T-cell (primary cell): ENCODE measurements at places on chromosomes 1 and 21.
A peak's percentile ranks its signal among the peaks of the same experiment; 100 is the strongest.

DNA sequence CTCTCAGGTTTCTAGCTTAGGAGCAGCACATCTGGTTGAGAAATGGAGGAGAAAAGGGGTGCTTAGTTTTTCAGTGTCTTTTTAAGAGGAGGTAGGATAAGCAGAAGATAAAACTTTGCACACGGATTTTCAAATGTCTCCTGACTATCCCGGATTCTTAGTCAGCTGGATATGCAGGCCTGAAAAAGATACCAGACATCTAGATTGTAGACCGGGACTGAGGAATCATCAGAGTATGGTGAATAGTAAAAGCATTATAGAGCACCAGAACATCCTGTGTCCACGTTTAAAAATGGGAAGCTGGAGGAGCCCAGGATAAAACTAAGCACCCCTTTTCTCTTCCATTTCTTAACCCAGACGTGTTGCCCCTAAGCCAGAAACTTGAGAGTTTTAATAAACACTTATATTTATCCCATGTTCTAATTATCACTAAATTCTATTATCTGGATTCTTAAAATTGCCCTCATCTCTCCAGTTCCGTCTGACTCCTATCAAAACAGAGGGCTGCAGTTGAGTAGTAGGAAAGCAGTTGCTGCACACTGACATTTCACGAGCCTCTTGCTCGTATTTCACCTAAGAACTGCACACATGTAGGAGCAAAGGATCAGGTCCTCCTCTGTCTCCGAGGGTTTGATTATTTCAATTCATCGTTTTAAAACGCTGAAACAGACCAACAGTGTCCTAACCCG is 609 bp downstream of the PIGK start:
- no peak for DNase-seq

GRCh38 chr1:57603696-57604095 is 179.8 kb upstream of the DAB1 start:
- no peak for DNase-seq

DNA sequence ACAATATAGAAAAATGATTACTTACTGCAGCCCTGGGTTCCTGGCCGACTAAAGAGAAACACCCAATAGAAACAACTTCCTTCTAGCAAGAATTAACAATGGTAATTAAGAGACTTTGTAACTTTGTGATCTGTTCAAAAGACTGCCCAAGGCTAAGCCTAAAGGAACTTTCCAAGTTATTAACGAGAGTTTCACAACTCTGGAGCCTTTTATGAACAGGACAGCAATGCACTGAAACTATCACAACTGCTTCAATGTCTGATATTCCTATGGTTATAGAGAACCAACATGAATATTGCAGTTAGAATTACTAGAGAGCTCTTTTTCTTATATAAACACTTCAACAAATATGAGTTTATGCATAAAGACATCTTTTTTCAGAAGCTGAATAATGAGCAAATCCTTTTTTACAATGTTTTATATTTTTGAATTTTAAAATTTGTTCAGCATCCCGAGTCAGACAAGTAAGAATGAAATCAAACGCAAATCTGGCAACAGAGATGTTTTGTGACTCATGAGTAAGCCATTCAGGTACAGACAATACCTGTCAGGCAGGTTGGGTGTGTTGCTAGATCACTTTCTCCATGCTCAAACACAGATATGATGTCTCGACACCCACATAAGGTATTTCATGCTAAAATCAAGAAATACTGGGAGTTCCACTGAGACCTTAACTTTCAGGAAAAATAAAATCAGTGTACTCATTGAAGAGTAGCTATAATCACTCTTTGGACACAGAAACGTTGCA is 22.2 kb upstream of the KCNJ15 start:
- no peak for DNase-seq

GRCh38 chr1:174314433-174314832 is 133.3 kb upstream of the GPR52 start:
- DNase-seq = no peak

GRCh38 chr1:156461781-156462647 is 38.6 kb downstream of the MEF2D start:
- no peak for DNase-seq

- no peak for DNase-seq
Measured at GRCh38 chr1:179187043-179187442, 42.4 kb downstream of the ABL2 start.

DNA sequence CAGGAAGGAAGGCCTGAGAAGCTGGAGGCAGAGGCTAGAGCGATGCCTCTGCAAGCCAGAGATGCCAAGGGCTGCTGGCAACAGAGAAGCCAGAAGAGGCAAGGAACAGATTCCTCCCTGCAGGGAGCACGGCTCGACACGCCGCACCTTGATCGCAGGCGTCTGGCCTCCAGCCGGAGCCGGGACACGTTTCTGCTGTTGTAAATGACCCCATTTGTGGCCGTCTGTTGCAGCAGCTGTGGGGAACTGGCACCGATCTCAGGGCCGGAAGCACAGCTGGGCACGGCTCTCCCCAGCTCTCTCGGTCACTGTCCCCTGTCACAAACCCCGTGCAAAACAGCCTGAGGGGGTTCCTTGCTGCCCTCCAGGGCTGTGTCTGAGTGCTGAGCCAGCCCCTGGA is 59.6 kb downstream of the SIK1 start:
- DNase-seq = no peak

- no peak for DNase-seq
Measured at GRCh38 chr1:192475970-192476369, 99.6 kb upstream of the RGS1 start.

DNA sequence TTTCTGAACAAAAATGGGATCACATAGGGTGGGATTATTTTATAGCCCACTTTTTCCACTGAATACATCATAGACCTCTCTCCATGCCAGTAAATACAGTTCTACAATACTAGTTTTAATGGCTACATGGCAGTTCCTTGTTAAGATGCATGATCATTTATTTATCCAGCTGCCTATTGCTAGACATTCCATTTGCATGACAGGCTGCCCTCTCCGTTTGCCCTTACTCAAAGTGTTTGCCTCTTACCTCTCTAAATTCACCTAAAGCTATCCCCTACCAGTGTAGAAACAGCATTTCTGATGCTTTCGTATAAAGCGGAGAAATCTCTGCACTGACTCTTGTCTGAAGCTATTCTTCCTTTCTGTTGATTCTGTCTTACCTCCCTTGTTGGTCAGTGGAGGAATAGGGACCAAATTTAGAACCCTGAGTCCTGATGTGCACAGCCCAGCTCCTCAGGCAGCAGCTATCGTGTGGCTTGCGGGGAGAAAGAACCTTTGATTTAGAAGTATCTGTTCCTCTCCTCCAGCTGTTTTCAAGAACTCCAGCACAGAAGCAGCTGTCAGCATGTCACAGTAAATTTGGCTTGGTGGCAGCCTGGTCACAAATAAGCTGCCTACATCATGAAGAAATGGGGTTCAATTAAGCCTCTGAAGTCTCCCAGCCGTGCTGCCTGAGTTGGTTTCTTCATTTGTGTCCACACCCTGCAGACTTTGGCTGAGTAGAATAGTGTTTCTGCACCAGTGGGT is 337.3 kb downstream of the PRDM2 start:
- DNase-seq = no peak

DNA sequence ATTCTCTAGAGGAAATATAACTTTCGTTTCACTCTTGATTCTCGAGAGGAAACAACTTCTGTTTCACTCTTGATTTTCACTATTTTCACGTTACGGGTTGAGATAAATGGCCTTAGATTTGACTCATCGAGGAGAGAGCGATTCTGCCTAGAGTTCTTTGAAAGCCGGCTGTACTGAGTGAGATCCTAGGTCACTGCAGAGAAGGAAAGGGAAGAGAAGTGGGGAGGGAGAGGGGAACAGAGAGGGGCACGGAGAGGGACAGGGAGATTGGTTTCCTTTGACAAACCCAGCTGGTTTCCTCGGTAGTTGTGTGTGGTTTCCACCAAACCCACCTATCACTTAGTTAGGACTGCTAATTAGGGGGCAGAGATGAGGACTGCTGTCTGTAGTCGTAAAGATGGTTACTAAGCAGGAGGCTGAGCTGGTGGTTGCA is 21.6 kb upstream of the GPR137B start:
- DNase-seq = no peak

DNA sequence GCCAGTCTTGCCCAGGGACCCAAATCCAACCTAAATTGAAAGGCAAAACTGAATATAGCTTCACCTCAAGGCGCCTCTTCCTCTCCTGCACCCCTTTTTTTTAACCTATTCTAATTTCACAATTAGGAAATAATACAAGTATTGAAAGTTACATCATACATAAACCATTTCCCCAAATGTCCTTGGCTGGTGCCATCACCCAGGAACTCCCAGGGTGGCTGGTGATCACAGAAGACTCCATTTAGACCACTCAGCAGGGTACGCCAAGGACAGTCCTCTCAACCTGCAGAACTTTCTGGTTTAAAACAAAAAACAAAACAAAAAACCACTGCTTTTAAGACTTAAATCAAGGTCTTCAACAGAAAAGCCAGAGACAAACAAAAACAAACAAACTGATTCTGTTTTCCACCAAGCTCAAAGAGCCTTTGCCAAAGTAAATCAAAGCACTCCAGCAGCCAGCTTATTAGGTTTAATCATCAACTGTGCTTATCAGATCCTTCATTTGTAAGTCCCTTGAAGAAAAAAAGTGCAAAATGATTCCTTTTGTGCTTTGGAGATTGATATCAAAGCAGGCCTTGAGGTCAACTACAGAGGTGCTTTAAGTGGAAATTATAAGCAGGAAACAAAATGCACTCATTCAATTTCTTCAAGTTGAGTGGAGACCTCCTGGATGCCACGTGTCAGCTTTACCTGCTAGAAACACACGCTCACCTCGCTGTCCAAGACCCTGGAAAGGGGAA is 113.0 kb downstream of the ETS2 start:
- DNase-seq = no peak

- no peak for DNase-seq
Measured at GRCh38 chr1:39086865-39087409, 60.8 kb downstream of the NDUFS5 start.

GRCh38 chr1:72892461-72892860 is 610.1 kb upstream of the NEGR1 start:
- no peak for DNase-seq

DNA sequence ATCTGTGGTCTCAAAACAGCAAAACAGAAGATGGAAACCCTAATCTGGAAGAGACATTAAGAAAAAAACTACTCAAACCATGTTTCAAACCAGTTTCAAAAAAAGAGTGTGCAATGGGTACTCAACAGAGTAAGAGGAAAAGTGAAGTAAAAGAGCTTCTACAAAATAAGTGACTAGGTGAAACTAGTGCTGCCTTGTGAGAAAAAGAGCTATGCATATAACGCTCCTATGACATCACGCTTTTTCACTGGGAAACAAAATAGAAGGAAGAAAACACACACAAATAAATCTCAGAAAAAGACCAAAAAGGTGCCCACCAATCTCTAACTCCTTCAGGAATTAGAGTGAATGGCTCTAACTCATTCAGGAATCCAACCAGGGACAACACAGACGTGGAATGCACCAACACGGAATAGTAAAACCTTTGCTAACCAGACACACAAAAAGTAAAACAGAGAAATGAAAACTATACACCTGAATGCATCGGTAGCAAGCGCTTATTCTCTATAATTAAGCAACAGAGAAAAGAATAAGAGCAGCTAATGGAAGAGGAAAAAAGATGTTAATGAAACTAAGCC is 1.3 kb downstream of the FOXJ3 start:
- no peak for DNase-seq

GRCh38 chr1:243432136-243432535 is 176.3 kb downstream of the SDCCAG8 start:
- no peak for DNase-seq

GRCh38 chr21:14864211-14865021 is 200.4 kb downstream of the NRIP1 start:
- peak; percentile 21 for DNase-seq
